ENCODE measurements at places on chromosomes 5 and 9.

DNA sequence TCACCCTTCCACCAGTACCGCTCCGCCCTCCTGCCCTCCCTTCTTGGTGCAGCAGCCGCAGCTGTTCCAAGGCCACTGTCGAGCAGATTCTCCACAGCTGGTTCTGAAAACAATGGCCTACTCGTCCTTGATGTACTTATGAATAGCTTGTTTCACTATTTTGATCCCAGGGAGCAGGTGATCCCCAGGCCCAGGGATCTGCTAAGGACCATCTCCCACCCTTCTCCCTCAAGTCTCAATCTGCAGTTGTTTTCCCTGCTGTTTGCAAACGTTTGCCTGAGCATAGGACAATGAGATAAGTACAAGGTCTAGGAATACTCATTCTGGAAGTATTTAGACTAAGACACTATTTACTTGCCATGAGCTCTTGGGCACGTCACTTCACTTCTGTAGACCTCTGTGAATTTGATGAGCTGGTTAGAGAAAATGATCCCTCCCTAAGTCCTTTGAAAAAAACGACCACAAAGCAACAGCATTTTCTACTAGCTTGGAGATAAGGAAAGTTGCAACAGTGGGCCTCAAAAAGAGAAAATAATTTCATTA, 1.8 kb downstream of the LURAP1L start:
- DNase-seq: no peak

- no peak for DNase-seq
Measured at GRCh38 chr9:107410420-107410819, 79.1 kb downstream of the KLF4 start.

- DNase-seq: no peak
Measured at GRCh38 chr5:172299916-172300439, 16.4 kb upstream of the UBTD2 start.

DNA sequence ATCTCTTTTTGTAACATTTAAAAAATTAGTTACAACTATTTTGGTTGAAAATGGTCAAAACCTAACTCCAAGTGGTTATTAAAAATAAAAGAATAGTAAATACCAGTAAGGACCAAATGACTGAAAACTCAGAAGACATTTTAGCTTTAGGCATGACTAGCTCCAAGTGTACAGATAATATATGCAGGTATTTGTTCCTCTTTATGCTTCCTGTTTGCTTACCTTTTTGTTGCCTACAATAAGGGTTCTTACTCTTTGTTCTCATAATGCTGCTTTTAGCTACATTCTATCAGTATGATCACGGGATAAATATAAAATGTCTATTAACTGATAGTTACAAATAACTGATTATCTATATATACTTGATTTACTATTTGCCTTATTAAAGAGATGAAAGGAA, 259.6 kb downstream of the CDH12 start:
- DNase-seq: no peak

DNA sequence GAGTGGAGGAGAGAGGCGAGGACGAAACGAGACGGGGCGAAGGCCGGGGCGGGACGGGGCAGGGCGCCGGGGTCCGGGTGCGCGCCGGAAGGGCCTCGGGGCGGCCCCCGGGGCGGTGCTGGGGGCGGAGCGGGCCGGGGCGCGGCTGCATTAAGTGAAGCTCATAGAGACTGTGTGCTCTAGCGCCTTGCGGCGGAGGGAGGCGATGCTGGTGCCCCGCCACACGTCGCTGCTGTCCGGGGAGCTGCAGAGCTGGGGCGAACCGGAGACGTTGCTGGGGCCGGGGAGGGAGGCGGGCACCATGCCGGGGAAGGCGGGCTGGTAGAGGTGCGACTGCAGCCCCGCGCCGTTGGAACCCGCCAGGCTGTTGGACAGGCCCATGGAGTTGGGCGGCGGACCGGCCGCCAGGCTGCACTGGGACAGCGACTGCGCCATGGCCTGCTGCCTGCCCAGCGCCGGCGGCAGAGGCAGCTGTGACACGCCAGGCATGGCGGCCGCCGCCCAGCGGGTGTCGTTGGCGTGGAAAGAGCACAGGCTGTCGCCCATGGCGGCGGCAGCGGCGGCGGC, 8.3 kb downstream of the OTP start:
- peak; percentile 92 for DNase-seq

GRCh38 chr5:17118631-17119030, 98.8 kb upstream of the BASP1 start:
- no peak for DNase-seq

- DNase-seq: no peak
Measured at GRCh38 chr9:107685901-107686300, 196.3 kb upstream of the KLF4 start.

GRCh38 chr9:125551781-125552180, 155.2 kb downstream of the MAPKAP1 start:
- no peak for DNase-seq

GRCh38 chr5:97405941-97406340, 222.9 kb upstream of the RIOK2 start:
- DNase-seq: no peak

DNA sequence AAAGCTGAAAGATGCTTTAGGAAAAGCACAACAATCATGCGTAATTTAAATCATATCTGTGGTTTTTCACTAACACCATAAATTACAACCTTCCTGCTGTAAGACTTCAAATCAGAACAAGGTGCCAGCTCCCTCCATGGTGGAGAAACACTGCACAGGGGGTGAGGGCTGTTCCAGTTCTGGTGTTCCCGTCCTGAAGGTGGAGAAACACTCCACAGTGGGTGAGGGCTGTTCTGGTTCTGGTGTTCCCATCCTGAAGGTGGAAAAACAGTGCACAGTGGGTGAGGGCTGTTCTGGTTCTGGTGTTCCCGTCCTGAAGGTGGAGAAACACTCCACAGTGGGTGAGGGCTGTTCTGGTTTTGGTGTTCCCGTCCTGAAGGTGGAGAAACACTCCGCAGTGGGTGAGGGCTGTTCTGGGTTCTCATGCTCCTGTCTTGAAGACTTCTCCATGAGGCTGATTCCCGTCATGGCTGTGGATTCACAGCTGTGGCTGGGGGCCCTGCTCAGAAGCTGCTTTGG, 12.9 kb downstream of the PLEKHG4B start:
- DNase-seq: no peak
